GM03348 (cell line): ENCODE measurements at places on chromosomes 16 and 17.

- peak; percentile 92 for DNase-seq
Measured at GRCh38 chr17:78925234-78925633, at the start of gene TIMP2. Gene TIMP2 (minus strand): TSS chr17:78925387. CDS start chr17:78925088, 299 bp downstream.

DNA sequence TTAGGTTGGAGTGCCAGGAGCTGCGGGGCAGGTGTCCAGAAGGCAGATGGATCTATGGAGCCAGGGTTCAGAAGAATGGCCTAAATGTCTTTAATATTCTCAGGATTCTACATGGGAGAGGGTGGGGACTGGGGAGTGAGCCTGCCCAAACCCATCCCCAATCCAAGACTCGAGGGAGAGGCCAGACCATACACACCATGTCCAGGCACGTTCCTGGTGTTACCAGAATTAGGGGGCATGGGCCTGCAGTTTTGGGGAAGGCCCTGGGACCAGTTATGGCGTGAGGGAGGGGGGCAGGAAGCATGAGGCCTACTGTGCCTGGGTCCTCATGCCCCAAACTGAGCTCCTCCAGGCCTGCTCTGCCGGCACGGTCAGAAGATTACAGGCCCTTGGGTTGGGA is 1.9 kb downstream of the TAX1BP3 start:
- no peak for DNase-seq

- DNase-seq, result no peak
Measured at GRCh38 chr16:80317599-80318037, 223.2 kb upstream of the DYNLRB2 start.

DNA sequence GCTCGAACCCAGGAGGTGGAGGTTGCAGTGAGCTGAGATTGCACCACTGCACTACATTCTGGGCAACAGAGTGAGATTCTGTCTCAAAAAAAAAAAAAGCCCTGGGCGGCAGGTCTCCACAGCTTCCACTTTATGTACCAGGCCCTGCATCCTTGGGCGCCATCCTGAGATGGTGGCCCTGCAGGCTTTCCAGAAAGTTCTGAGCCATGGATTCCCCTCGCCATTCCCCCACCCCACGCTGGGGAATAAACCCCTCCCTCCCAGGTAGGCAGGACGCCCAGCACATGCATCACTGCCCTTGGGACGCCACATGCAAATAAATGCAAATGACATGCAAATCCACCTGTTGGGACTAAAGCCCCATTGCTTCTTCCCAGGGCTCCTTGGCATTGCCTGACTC is 13.8 kb upstream of the ZNF469 start:
- DNase-seq, result no peak

GRCh38 chr16:57022445-57022844 is 33.1 kb downstream of the NLRC5 start:
- no peak for DNase-seq

DNA sequence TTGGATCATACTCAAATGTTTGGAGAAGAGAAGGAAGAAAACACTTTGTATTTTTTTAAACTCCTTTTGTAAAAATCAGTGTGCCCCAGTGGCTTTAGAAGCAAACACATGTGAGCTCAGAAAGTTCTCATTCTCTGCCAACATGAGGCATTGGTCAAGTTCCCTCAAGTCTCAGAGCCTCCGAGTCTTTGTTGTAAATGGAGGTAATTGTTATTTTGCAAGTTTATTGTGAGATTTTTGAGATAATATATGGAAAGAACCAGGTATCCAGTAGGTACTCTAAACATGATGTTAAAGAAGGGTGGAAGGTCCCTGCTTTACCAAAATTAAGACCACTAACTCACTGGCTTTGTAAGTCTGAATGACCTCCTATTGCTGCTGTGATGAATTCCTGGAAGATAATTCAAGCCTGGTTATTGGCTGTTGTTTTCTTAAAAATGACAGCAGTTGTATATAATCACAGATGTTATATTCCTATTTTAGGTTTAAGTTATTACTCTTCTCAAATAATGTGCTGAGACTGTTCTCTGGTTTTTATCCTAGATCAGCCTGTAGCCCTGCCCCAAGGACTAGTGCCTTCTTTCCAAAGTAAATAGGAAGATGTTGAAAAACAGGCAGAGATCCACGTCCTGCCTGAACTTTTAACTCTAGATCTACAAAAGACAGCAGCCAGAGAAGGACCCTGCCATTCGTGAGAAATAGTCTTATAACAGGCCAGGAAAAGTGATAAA is 2.4 kb downstream of the HLF start:
- DNase-seq, result no peak

DNA sequence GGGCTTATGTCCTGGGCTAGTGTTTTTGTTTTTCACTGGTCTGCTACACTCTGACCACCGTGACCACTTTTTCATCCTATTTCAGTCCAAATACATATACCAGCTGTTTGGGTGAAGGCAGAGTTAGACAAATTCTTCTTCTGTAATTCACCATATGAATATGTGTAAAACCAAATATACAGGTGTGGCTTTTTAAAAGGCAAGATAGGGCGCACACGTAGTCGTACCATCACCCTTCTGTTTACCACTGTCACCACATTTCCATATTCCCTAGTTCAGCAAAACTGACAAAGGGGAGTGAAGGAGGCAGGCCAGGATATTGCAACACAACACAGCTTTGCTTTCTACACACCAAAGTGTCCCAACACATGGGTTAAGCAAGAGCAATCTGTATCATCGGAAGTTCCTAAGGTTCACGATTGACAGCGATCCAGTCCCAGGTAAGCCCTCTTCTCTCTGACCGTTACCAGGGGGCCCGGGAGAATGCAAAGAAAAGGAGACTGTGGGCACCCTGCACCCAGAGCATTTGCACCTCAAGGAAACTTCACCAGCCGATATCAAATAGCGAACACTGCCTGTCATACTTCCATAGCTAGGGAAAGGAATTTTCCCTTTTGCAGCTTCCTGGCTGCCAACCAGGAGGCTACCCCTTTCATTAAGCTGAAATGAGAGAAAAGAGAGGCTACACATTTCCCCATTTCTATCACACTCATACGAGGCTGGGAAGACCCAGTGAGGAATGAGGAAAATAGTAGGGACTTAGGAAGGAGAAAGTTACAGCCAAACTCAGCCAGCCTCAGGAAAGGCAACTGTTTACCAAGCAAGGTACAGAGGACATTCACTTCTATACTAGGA is 23.1 kb downstream of the CREBBP start:
- peak; percentile 61 for DNase-seq

- DNase-seq, result no peak
Measured at GRCh38 chr16:4801051-4801961, 1.1 kb downstream of the ROGDI start.

DNA sequence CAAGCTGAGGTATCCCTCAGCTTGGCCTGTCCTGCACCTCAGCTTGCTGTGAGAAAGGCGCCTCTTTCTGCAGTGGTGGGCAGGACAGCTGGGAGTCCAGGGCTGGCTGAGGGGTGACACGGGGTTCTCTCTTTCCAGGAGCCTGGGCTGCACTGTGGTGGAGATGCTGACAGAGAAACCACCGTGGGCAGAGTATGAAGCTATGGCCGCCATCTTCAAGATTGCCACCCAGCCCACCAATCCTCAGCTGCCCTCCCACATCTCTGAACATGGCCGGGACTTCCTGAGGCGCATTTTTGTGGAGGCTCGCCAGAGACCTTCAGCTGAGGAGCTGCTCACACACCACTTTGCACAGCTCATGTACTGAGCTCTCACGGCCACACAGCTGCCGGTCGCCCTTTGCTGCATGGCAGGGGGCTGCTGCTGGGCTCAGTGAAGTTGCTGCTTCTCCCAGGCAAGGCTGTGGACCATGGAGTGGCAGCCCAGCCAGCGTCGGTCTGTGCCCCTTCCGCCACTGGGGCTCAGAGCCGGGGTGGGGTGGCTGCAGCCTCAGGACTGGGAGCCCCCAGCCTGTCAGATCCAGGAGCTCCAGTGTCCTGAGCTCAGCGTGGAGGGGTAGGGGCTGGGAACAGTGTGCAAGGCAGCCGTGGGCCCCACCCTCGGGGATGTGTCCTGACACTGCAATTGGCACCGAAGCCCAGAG is 6.4 kb downstream of the LIMD2 start:
- DNase-seq, result no peak

- no peak for DNase-seq
Measured at GRCh38 chr17:2433696-2434095, 32.8 kb upstream of the MNT start.

- peak; percentile 77 for DNase-seq
Measured at GRCh38 chr17:32998887-32999228, 7.2 kb downstream of the SPACA3 start.
